Muscle of back (tissue), 13 donors: ENCODE measurements at places on chromosomes 4 and X. TPM values are rescaled to one million over a fixed set of nuclear protein-coding genes. Genes with fewer than 3 reads are reported as not detected.

- no peak for DNase-seq
Observed at GRCh38 chrX:100341142-100341510, 68.9 kb downstream of the PCDH19 start.

GRCh38 chr4:52853351-52853750 is 8.8 kb upstream of the RASL11B start:
- no peak for DNase-seq

DNA sequence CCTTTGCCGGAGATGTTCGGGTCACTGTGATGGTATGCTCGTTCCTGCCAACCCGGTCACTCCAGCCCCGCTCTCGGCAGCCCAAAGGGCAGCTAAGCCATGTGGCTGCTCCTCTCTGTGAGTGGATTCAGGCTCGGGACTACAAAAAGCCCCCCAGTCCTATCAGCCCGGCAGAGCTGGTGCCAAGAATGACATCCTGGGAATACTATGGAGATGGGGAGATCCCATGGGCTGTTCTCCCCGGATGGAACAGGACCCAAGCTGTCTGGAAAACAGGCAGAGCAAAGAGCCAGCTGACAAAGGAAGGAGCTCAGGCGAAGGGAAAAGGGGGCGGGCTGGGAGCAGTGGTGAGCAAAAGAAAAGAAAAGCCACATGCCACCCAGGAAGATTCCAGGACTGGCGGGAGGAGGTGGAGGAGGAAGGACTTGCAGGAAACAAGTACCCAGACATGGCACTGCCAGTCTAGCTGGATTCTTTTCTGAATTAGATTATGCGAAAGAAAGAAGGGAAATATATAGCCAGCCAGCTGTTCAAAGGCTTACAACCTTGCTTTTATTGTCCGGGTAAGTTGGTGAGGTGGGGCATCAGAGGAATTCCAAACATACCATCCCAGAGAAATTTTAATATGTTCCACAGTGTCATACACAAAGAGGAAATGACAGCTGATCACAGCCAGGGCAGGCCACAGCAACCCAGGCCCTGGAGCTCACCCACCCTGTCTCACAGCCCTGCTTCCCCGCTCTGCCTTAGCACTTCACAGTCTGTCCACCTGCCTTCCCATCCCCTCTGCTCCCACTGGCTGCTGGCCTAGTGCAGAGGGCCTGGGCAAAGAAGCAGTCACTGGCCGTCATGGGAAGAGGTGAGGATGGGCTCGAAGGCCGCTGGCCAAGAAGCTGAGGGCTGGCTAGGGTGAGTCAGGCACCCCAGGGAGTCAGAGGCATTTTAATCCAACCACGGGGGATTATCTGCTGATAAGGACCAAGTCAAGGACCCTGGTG is 3.4 kb downstream of the NDP start:
- DNase-seq: no peak

DNA sequence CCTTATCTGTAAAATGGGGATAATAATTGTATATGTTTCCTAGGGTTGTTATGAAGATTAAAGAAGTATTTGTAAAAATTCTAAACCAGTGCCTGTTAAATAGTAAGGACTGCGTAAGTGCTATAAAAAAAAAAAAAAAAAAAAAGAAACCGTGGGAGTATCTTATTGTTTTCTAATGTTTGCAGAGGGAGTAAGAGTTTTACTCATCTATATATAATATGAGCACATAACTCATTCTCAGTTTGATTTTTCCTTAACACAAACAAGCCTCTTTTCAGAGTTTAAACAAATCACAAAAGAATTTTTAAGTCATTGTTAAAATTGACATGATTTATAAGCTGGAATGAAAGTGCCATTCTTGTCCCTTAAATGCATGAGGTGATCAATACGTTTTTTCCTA is 104.9 kb downstream of the AMELX start:
- no peak for DNase-seq

DNA sequence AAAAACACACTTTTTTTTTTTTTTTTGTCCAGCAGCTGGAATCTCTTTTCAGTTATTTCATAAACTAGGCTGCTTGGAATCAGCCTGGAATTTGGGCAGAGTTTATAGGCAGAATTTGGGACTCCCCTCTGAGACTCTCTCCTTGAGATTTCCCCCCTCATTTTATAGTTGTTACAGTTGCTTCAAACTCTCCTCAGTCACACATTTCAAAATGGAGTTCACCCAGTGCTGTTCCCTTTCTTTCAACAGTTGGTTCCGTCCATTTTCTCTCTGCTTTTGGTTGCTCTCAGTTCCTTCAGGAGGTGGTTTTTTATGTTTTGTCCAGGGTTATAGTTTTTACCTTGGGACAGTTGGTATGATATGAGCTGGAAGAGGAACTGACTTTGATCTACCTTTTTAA is 27.5 kb downstream of the NSD2 start:
- no peak for DNase-seq

DNA sequence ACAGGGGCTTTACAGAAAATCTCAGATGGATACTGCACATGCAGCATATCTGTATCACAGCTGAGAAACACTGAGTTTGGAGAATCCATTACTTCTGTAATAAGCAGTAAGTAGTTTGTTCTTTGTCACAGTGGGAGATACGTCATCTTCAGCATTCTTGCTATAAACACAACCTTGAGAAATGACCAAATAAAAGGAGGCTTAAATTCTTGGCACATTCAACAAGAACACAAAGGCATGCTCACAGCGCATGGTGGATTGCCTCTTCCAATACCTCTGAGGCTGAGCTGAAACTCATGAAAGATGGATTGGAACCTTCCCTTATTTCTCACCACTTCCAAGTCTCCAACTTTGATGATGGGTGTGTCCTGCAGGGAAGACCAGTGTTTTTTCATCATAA is 54.5 kb downstream of the ANXA5 start:
- DNase-seq: no peak

DNA sequence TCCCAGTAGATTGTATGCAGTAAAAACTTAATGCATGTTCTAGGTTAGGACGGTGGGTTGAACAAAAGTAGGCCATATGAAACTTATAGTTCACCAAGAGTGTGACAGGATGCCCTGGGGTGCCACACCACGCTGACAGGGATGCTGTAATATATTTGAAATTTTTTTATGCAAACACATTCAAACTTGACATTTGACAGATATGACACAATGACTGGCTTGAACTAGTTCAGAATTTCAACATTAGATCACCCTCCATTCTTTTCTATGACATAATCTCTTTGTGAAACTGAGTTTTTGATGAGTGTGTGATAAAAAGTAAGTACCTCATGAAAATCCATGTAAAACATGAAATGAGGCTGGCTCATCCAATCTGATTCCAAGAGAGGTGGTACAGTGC is 198.4 kb downstream of the PALLD start:
- DNase-seq: no peak

DNA sequence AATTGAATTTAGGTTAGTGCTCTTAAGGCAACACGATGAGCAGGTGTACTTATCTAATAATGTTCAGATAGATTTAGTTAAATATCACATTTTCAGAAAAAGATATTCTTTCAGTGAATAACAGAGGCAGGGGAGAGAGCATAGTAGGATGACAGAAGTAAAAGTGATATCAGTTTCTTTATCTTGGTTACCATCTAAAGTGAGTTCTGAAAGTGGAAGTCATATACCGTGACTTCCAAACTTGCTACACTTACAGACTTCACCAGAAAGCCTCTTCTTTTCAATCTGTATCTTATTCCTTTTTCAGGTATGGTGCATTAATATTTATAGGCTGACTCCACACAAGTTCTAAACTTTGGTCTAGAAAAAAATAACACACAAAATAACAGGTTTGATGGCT is 124.9 kb downstream of the POU4F2 start:
- no peak for DNase-seq

- DNase-seq: no peak
Observed at GRCh38 chr4:153934688-153935017, 145.8 kb upstream of the SFRP2 start.

GRCh38 chrX:71464968-71465367 is 67.9 kb upstream of the OGT start:
- DNase-seq: no peak

DNA sequence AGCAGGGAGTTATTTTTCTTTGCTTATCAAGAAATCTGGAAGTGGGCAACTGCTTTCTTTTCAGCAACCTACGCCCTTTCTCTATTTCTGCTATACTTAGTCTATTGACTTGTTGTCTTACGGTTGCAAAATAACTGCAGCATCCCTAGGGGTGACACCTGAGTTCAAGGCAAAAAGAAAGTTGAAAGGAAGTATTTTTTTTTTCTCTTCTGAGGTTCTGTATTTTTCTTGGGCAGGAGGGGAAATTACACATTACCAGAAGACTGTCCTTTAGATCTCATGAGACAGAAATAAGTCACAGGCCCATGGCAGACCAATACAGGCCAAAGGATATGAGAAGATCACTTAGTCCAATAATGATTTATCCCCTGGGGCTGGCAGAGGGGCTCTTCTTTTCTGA is 204.7 kb upstream of the CASK start:
- no peak for DNase-seq

DNA sequence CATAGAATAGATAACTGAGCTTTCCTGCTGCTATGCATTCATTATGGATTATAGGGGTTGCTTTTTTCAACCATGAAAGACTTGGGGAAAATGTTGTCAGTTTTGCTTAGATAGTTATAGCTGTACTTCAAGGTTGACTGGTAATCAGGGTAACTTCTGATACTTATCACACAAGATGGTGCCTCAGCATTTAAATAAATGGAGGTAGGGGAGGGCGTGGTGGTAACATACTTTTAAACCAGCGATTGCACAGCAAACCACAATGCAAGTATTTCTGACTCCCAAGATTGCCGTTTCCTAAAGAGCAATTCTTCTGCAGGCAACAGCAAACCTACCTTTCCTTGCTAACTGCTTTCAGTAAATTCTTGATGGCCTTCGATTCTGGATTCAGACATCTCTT is 1.3 kb downstream of the CXCL10 start:
- no peak for DNase-seq

GRCh38 chr4:65943076-65943475 is 272.8 kb upstream of the EPHA5 start:
- no peak for DNase-seq

DNA sequence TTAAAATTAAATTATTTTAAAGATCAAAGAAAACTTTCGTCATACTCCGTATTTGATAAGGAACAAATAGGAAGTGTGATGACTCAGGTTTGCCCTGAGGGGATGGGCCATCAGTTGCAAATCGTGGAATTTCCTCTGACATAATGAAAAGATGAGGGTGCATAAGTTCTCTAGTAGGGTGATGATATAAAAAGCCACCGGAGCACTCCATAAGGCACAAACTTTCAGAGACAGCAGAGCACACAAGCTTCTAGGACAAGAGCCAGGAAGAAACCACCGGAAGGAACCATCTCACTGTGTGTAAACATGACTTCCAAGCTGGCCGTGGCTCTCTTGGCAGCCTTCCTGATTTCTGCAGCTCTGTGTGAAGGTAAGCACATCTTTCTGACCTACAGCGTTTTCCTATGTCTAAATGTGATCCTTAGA is at the start of gene CXCL8:
Gene CXCL8 (plus strand): TSS at position 217 of the 426 bp plus-strand sequence. CDS start 90 bp downstream, at position 307.
- DNase-seq: peak; percentile 58

- no peak for DNase-seq
Observed at GRCh38 chr4:105194328-105195231, 47.9 kb downstream of the TET2 start.

DNA sequence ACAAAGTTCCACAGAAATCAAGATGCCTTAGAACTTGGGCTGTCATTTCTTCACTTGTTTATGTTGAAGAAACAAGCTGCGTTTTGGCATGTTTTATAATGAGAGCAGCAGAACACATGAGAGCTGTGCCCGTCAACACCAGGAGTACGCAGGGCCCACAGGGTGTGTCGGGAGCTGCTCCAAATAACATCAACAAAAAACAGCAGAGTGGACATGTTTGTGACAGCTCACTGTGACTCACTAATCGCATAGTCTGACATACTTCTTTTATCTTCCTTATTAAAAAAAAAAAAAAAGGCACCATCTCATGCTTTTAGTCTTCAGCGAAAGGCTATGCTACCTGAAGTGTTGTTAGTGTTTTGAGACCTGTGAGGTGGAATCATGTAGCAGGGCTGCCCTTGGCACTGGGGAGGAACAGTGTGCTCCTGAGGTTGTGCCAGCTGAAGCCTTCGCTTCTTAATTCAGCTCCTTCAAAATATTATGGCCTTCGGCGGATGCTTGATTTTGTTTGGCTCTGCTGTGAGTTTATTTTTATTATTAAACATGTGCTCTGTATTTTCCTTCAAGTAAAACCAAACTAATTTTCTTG is 32.8 kb downstream of the FHDC1 start:
- DNase-seq: no peak

DNA sequence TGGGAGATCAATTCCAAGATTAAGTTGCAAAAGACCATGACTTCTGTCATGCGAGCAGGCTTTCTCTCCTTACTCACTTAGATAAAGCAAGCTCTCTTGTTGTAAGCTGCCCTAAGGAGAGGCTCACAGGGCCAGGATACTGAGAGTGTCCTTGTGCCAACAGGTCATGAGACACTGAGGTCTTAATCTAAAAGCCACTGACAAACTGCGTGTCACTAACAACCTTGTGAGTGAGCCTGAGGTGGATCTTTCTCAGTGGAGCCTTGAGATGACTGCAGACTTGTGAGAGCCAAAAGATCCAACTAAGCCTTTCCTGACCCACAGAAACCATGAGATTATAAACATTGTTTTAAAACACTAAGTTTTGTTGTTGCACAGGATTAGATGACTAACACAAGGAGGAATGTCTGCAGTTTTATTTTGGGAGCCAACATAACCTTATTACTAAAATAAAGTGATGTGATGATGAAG is 170.5 kb downstream of the SLC39A8 start:
- no peak for DNase-seq

DNA sequence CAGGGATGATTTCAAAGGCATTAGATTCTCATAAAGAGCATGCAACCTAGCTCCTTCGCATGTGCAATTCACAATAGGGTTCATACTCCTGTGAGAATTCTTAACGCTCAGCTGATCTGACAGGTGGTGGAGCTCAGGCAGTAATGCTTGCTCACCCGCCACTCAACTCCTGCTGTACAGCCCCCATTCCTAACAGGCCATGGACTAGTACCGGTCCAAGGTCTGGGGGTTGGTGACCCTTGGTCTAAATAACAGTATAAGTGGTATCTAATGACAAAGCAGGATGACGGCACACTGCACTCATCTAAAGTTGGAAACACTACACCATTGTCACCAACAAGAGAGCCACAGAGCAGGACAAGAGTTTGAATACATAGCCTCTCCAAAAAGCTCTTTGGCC is 28.5 kb downstream of the ADGRA3 start:
- DNase-seq: no peak

DNA sequence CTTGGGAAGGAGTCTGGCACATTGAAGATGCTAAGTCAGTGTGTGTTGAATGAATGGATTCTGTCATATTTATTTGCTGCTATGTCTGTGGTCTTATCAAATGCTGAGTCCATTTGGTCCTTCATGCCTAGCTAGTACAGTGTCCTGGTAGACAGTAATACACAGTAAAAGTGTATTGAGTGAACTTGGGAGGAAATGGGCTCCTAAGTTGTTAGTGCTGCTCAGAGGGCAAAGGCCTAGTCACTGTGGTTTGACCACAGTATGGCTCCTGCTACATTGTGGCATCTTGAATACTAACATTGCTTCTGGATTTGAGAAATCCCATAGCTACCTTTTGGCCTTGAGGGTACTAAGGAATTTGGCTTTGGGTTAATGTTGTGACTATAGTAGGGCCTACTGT is 33.9 kb downstream of the MTM1 start:
- DNase-seq: no peak

The NEXMIF gene
- polyA plus RNA-seq: 0.46 TPM

The MGARP gene
- 0.42 TPM for polyA plus RNA-seq

The FRMPD4 gene
- 0.60 TPM for polyA plus RNA-seq

The NSUN7 gene
- 1.1 TPM for polyA plus RNA-seq

The AMTN gene
- polyA plus RNA-seq: not detected

The POU4F2 gene
- not detected for polyA plus RNA-seq

The CWH43 gene
- not detected for polyA plus RNA-seq

The H2BW1 gene
- not detected for polyA plus RNA-seq

The SSX4 gene
- not detected for polyA plus RNA-seq

The PCDH7 gene
- polyA plus RNA-seq: 40.5 TPM
